Prostate gland (tissue), 2 donors: ENCODE measurements at places on chromosomes 7 and 10.

GRCh38 chr10:71547876-71548846, 151.4 kb downstream of the CDH23 start:
- no peak for DNase-seq

DNA sequence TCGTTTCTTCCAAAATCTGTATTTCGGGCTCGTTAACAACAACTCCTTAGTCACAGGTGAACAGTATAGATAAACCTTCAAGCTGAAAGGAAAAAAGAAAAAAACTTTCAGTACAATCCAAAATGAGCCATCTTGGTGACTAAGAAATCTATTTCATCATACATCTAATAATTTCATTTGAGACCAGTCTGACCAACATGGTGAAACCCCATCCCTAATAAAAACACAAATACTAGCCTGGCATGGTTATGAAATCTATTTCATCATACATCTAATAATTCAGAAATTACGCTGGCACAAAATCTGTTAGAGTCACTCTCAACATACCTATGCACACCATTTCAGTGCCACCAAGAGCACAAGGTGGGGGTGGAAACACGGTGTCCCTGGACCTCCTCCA, 8.8 kb downstream of the DCLRE1C start:
- no peak for DNase-seq

- no peak for DNase-seq
Observed at GRCh38 chr10:44564790-44565189, 179.9 kb upstream of the CXCL12 start.

- DNase-seq, result no peak
Observed at GRCh38 chr10:89346405-89347254, 18.8 kb downstream of the IFIT3 start.

- no peak for DNase-seq
Observed at GRCh38 chr10:89427629-89428028, 13.3 kb downstream of the IFIT5 start.
